ENCODE measurements at places on chromosomes 1 and 21. TPM values are rescaled to one million over a fixed set of nuclear protein-coding genes. Genes with fewer than 3 reads are reported as not detected.

GCSAML gene
- total RNA-seq = under 0.01 TPM

DNA sequence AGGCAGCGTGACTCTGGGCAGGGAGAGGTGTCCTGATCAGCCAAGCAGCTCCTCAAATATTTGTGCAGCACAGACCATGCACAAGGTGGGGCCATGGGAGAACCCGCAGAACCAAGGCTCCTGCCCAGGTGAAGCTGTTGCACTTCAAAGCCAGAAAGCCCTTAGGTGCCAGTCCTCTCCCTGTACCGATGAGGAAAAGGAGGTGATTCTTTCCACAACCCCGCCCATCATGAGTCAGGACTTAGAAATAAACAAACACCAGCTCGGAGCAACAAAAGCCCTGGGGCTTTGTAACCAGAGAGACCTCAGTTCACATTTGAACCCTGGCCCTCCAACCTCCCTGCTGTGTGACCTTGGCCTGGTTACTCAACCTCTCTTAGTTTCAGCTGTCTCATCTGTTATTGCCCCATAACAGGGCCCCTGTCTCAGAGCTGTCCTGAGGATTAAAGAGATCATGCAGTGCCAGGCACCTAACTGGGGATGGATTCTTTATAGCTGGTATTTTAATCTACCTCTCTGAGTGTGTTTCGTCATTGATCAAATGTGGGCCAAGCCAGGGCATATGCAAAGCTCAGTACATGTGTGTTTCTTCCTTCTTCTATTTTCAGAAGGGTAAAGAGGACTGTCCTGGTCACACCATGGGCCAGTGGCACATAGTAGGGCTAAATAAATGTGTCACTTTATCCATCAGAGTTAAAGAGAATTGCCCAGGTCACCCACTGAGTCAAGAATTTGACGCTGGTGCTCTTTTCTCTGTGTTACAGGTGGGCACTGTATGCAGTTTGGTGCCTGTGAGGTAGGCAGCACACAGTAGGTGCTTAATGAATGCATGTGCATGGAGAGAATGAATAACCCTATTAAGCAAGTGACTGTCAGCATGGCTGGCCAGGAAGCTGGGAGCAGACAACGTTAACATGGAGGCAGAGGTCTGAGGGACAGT is 1.4 kb downstream of the LDLRAD1 start:
- DNase-seq = no peak

TINAGL1 gene
- total RNA-seq = 2.8 TPM

DNA sequence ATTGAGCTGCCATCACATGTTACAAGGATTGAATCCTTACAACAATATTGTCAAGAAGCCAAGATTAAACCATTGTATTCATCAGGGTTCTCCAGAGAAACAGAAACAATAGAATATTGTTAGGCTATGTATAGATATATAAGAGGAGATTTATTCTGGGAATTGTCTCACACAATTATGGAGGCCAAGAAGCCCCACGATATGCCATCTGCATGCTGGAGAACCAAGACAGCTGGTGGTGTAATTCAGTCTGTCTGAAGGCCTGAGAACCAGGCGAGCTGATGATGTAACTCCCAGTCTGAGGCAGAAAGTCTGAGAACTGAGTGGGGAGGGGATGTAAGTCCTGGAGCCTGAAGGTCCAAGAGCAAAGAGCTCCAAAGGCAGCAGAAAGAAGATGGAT is 14.5 kb upstream of the TTF2 start:
- DNase-seq = no peak

GRCh38 chr1:53539711-53540603 is 80.8 kb downstream of the DMRTB1 start:
- no peak for DNase-seq

DNA sequence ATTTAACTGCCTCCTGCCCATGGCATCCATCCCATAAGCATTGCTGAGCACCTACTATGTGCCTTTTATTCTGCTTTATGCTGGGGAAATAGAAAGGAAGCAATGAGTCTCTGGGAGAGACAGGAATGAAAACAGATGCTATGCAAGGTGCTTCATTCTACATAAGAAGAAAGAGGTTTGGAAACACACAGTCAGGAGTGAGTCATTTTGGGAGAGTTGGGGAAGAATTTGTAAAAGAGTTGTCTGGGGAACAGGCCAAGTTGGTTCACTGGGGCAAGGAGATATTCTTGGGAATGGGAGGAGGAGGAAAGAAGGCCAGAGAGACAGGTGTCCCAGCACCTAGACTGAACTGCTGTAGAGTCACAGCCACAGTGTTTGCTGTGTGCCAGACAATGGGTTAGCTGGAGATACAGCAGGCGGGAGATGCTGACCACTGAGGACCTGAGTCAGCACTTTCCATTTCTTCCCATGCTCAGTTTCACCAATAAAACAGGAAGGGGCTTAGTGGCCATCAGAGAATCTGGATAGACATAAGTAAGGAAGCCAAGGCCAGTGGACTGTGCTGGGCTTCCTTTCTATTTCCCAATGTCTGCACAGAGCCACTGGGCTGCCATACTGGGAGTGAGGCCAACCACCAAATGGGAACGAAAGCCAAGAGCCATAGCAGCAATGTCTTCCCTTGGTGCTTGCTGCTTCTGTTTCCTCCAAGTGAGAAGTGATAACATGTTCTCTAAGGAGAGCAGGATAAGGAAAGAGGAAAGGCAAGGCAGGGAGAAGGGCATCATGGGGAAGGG is 187.7 kb upstream of the USP24 start:
- no peak for DNase-seq

CDCA8 gene
- 0.31 TPM for total RNA-seq

- no peak for DNase-seq
These were observed 262.9 kb downstream of the PTPRU start for GRCh38 chr1:29499104-29499650.

Measured in occipital lobe (tissue), 3 donors.